Occipital lobe (tissue), 3 donors: ENCODE measurements at places on chromosomes 6 and 20.

DNA sequence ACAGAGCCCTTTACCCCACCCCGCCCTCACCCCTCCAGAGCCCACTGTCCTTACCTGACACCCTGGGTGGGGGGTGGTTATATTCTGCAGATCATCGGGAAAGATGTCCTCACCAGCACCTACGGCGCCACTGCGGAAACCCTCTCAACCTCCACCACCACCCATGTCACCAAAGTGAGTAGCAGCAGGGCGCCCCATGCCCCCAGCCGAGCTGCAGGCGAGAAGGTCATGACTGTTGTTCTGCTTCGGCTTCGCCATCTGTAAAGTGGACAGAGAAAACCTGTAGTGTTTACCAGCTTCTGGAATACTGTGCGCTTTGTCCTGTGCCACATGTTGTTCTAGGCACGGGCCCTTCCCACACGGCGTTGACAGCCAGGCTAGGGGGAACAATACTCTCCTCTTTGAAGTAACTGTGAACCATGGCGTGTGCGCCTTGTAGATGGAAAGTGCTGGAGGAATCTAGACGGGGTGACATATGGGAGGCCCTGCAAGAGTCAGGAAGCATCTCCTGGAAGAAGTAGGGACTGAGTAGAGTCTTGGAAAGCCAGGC lies 16.5 kb upstream of the AAR2 start:
- no peak for DNase-seq

- no peak for DNase-seq
Observed at GRCh38 chr20:20856306-20856705, 143.9 kb upstream of the RALGAPA2 start.

DNA sequence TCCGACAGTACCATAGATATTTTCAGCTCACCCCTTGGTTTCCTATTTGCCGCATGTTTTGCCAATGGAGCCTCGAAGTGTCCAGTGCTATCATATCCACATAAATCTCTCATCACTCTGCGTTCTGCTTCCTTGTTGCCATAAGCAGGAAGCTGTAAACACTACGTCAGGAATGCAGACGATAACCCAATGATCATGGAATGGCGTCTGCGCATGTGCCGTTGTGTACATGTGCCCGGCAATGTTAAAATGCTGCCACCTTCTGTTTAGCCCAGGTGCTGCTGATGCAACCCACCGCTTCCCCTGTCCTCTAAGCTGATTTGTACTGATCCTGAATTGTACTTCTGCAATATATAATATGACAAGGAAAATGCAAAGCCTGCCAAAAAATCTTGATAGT lies 607.5 kb downstream of the HDGFL1 start:
- no peak for DNase-seq

- no peak for DNase-seq
Observed at GRCh38 chr20:46701057-46701456, 8.4 kb upstream of the SLC2A10 start.

DNA sequence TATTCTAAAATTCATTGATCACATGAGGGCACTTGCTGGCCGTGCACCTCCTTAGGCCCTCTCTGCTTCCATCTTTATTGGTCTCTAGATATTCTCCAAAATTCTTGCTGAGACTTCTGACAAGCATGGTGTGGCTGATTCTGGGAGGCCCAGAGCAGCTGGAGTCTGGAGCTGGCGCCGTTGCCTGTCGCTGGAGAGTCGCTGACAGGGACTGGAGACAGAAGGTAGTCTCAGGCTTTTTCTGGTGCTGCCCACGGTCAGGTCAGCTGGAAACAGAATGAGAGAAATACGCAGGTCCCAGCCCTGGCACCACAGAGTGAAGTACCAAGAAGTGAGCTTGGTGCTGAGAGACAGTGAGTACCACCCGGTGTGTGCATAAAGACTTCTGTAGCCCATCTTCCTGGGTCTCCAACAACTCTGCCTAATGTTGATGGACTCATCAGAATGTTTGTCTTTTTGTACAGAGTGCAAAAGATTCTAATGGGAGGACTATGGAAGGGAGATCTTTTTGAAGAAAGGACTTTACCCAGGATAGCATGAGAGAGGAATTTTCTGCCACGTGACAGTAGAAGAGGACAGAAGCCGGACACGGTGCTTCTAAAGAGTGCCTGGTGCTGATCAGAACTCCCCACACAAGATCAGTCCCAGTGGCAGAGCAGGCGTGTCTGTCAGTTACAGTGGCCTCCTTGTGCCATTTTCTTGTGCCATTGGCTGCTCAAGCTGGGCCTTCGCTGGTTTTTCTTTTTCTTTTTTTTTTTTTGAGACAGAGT lies 1.8 kb upstream of the ALDH8A1 start:
- DNase-seq = no peak

- no peak for DNase-seq
Observed at GRCh38 chr6:135811170-135811569, 40.3 kb upstream of the PDE7B start.

DNA sequence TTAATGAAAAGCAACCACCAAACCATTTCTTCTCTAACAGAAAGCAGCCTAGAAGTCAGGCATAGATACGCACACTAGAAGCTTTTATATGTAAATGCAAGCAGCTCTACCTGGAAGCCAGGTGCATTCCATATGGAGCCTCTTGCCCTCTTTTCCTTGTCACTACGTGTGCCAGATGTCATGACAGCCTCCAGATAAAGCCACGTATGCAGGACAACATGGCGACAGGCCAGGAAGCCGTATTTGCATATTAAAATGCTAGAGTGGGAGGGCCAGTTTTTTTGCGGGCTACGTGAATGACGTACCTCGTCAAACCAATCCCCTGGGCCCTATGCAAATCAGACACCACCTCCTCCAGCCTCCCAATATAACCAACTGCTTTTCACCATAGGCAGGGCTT lies 308.1 kb upstream of the SPTLC3 start:
- no peak for DNase-seq

DNA sequence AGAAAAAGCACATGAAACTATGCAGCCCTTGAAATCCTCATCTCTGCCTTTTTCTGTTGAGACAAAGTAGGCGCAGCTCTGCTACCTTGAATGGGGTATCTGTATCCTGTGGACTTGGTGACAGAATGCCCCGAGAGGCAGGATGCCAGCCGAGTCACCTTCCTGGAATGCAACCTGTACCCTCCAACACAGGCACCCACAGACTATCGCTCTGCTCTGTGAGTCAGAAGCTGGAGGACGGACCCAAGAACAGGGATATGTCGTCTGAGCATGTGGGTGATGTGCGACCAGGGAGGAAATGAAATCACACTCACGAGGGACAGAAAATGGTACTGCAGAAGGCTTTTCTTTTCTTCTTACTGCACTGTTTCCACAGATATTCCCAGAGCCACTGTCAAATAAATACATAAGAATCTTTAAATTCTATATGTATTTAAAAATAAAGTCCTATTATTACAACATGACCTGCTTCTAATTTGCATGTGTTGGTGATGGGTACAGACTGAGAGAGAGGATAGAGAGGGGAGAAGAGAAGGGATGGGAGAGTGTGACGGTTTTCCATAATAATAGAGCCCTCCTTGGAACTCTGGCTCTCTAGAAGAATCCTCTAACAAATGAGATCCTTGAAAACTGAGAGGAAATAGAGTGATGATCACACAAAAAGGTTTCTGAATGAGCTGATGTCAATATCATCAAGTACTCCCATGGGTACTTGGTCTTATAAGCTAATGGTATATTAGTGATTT lies 308.1 kb downstream of the FOXC1 start:
- peak; percentile 37 for DNase-seq

DNA sequence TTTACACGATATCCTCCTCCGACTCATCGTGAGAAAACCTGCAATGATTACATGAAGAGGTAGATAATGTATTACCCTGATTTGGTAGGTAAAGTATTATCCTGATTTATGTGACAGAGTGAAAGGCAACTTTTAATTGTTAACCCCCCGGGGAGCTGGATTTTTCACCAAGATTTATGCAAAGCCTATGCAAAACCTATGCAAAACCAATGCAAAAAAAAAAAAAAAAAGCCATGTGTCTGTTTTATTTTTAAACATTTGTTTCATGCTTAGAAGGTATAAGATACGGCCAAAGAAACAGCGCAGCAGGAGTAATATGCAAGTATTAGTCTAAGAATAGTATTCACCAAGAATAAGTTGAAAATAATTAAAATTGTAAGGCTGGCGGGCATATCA lies 109.9 kb downstream of the IPCEF1 start:
- no peak for DNase-seq

GRCh38 chr6:114712129-114712662 lies 369.4 kb upstream of the HS3ST5 start:
- DNase-seq = no peak
